Tibial artery (tissue), 4 donors: ENCODE measurements at places on chromosomes 2 and 18.
A peak's percentile ranks its signal among the peaks of the same experiment; 100 is the strongest.

DNA sequence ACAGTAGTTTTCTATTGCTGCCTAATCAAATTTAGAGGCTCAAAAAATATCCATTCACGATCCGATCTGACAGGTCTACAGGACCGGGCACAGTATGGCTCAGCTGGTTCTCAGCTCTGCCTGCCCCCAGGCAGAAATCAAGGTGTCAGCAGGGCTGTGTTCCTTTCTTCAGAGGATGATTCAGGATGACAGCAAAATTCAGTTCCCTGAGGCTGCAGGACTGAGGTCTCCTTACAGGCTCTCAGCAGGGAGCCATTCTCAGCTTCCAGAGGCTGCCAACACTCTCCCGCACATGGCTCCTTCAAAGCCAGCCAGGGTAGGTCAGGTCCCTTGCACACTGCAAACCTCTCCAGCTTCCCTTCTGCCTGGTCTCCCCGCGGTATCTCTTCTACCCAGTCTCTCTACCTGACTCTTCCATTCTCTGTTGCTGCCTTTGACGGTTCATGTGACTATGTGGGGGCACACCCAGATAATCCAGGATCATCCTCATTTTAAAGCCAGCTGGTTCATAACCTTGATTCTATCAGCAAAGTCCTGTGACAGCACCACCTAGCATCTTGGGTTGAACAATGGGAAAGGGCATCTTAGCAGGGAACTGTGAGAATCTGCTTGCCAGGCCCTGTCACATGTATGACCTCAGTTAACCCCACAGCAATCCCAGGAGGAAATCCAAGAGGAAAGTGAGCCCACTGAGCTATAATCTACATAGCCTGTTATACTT lies 50.4 kb downstream of the UXS1 start:
- no peak for DNase-seq

GRCh38 chr18:64337018-64337417 lies 188.1 kb upstream of the LINC00305 start:
- no peak for DNase-seq

- DNase-seq: peak; percentile 79
Measured at GRCh38 chr2:30234180-30234971, 3.0 kb downstream of the LBH start.

DNA sequence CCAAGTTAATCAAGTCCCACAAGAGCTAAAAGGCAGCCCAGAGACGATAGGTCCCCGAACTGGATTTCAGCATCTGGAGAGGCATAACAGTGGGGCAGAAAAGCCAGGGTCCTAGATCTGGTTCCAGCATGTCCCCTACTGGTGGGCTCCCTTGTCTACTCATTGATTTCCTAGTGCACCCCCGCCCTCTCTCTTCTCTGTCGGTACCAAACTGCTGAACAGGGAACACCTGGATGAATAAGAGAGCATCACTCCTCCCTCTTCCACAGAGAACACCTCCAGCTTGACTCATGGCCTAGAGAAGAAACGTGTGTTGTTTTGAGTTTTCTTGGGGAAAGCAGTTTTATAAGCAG lies 101.3 kb downstream of the FOXI3 start:
- DNase-seq: no peak

DNA sequence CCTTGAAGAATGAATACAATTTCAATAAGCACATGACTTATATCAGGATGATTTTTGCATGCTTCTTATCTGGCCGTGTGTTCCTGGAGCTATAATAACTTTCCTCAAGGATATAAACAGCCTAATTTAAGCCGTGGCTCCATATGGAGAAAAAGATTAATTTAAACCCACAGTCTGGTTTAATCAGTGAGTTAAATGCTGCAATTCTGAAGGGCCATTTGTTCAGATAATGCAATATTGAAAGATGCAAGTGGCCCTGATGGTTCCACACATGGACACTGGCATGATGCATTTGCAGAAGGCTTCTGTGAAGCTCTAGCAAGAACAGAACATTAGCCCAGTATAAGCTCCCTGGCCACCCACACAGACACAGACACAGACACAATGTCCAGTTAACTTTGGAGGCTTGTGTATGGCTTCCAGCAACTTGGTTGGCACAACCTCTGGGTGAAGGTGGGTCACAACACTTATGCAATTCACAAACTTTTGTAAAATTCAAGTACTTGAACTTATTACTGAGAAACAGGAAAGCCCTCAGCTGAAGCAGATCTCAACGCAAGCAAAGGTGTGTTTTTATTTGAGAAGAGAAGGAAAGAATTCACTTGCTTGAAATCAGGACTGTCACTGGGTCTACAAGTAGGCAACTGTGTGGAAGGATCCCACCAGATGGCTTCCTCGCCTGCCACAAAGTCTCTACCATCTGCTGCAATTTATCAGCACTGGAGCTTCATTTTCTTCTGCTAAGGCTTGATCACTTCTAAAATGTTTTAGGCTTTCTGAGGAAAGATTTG lies 63.3 kb downstream of the MDH1 start:
- no peak for DNase-seq

DNA sequence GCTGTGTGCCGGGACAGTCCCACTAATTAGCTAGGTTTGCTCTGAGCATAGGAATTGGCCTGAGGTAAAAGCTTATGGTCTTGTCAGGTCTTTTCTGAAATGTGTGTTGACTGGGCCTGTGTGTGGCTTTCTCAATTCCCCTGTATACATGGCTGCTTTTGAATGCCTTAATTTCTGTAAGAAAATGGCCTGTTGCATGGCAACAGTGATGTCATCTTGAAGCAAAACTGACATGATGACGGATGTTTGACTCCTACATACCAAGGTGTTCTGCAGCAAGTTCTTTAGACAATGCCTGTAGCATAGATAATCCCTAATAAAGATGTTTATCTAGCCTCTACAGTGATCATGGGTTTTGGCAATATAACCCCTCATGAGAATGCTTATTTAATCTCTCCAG lies 198.5 kb downstream of the OTX1 start:
- DNase-seq: no peak

- DNase-seq: no peak
Measured at GRCh38 chr18:78934003-78934402, 45.6 kb upstream of the SALL3 start.

DNA sequence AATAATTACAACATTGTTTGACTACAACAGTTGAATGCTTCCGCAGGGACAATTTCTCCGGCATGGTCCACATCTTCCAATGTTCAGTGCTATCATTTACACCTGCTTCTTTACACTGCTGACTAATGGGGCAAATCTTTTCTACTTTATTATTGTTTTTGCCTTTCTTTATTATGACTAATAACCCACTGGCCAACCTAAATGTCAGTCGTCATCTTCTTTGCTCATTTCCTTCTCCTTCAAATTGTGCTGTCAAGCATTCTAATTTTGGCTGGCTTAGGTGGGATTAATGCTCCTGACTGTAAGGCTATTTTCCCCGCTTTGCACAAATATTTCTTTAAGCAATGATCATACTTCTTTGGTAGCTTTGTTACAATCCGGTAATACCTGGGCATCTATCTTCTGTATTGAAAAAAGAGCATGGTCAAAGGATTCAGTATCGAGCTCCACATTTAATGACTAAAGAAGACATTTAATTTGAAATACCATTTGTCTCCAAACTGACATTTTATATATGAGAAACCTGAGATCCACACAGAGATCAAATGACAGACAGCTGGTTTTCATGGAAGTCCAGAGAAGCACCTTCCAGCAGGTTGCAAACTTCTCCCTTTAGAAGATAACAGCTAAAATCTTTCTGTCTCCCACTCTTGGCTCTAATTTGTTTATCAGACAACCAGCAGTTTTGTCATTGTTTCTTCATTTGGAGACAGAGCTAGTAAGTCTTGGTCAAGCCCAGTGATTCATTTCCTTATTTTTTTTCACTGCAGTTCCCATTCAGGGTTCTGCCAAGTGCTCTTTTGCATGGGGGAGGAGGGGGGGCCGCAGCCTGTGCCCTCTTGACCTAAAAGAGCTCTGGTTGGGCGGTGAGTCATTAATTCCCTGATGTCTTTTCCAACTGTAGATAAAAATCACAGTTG lies 132.9 kb downstream of the SOCS6 start:
- DNase-seq: peak; percentile 84

- DNase-seq: no peak
Measured at GRCh38 chr2:82139979-82140611, 1835.5 kb upstream of the LRRTM1 start.

GRCh38 chr2:64860276-64860885 lies 128.8 kb upstream of the SLC1A4 start:
- DNase-seq: peak; percentile 63

DNA sequence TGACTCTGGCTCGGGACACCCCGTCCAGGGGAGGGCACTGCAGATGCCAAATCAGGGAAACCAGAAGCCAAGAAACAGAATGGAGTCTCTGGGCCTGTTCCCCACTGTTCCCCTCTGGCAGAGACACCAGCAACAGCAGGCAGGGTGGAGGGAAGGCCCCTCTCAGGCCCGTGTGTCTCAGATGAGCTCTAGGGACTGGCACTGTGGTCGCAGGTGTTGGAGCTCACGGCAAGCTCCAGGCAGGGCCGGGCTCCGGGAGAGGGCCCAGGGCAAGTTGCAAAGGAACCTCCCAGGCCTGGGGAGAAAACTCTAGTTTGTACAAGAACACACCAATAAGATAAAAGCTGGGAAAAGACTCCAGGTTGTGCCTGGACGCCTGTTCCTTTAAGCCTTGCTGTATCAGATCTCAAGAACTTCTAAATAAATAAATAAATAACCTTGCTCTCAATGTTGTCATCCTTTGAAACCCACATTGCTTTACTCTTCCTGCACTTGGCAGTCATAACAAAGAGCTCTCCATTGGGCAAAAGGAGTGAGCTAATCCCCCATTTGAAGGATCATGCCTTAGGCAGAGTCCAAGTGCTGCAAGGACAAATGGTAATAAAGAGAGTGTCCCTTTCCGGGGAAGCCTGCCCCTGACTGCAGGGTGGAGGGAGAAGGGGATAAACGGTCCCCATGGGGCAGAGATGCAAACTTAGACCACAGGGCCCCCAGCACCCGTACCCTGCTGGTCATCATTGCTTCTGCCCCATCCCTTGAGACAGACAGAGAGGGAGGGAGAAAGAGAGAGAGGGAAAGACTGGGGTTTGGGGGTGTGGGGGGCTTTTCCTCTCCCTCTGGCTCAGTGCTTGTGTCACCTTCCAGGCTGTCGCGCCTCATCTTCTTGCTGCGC lies 33.3 kb downstream of the CNGA3 start:
- no peak for DNase-seq

DNA sequence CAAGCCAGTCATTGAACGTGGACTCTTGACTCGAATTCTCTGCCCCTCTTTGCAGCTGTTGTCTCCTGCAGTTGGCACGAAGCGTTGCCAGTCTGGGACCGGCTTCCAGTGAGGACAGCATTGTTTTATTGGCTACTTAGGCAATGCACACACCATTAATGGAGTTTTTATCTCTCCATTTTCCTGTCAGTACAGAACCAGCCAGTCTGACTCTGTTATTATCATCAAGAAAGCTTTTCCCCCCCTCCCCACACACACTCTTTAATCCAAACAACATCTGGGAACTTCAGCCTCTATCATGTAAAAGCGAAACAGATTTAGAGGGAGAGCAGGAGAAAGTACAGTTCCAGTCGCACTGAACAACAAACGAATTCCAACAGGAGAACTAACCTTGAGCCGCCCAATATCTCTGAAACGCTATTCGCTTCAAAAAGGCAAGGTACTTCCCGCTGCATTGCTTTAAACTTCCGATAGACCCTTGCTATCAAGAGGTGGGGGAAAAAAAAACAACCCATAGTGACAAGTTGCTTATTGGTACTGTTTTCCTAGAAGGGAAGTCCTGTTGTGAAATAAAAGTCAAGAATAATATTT lies 38.2 kb downstream of the ACVR1 start:
- DNase-seq: no peak

DNA sequence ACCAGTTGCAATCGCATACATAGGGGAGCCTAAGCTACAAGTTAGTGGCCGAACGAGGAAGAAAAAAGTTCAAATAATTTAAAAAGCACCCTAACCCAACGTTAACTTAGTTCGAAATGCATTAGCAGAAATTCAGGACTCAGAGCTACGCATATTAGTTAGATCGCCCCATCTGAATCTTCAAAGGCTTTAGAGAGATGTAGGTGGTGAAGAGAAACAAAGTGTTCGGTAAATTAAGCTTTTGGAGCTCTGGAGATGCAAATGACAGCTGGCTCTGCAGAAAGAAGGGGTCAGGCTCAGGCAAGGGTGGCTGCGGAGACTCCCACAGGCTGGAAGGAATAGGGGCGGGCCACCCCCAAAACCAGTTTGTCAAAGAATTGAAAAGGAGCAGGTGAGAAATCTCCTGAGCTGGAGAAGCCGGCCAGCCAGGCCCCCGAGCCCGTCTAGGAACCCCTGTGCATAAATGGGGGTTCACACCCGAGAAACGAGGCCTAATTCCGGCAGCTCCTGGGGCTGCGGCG lies 621 bp downstream of the TXNL1 start:
- peak; percentile 70 for DNase-seq
